ENCODE measurements at places on chromosomes 11 and 22.

DNA sequence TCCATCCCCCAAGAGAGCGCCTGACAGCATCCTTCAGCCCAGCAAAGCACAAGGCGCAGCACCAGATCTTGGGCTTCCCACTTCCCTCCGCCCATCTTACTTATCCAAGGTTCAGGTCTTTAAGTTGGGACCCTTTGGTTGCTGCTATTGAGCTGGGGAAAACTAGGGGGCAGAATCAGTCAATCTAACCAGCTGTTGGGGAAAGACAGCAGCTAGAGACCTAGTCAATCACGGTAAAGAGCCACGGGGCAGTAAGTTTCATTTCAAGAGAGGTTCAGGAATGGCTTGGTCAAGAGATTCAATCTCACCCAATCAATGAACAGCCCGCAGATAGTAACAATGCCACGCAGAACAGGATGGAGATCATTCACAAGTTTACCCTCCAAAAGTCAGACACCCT is 1.7 kb downstream of the ABTB2 start:
- no peak for DNase-seq

- DNase-seq = no peak
Measured at GRCh38 chr11:61923166-61924063, 6.0 kb upstream of the RAB3IL1 start.

GRCh38 chr11:44610186-44610955 is 44.9 kb downstream of the CD82 start:
- DNase-seq = no peak

GRCh38 chr11:71934213-71934612 is 5.4 kb downstream of the RNF121 start:
- DNase-seq = no peak

GRCh38 chr11:102757823-102758549 is 22.4 kb downstream of the MMP10 start:
- DNase-seq = no peak

DNA sequence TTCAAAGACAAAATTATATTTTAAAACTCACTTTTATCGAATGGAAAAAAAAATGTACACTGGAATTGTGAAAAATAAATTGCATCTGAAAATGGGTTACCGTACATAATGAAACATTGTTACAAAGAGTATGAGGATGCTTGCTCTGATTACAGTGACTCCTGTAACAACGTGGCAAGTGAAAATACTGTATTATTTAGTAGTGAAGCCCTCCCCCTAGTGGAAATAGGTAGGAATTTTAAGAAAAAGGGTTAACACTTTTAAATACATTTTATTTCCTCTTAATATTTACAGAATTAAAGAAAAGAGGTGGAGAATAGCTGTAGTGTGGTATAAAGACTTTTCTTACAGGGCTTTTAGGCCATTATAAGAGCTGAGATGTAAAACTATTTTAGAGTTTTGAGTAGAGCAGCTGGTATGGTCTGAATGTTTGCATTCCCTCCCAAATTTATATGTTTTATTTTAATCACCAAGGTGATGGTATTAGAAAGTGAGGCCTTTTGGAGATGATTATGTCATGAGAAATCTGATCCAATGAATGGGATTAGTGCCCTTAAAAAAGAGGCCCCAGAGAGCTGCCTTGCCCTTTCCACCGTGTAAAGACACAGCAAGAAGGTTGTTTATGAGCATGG is 25.2 kb downstream of the FAM76B start:
- no peak for DNase-seq

DNA sequence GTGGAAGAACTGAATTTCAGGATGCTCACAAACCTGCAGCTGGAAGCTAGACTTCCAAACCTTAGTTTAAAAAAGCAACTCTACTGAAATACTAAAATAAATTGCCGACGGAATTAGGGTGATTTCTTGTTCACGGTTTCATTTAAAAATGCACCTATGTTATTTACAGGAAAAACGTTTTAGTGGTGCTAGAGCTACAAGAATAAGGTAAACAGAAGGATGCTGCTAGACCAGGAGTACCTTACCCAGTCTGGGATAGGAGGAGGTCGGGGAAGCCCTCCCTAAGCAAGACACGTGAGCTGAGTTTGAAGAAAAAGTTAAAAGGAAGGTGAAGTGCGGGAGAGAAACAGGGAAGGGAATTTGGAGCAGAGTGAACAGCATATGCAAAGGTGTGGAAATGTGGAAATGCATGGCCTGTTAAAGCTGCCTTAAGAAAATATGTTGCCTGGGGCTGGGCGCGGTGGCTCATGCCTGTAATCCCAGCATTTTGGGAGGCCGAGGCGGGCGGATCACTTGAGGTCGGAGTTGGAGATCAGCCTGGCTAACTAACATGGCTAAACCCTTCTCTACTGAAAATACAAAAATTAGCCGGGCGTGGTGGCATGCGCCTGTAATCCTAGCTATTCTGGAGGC is 1.4 kb upstream of the FTH1 start:
- DNase-seq = no peak

DNA sequence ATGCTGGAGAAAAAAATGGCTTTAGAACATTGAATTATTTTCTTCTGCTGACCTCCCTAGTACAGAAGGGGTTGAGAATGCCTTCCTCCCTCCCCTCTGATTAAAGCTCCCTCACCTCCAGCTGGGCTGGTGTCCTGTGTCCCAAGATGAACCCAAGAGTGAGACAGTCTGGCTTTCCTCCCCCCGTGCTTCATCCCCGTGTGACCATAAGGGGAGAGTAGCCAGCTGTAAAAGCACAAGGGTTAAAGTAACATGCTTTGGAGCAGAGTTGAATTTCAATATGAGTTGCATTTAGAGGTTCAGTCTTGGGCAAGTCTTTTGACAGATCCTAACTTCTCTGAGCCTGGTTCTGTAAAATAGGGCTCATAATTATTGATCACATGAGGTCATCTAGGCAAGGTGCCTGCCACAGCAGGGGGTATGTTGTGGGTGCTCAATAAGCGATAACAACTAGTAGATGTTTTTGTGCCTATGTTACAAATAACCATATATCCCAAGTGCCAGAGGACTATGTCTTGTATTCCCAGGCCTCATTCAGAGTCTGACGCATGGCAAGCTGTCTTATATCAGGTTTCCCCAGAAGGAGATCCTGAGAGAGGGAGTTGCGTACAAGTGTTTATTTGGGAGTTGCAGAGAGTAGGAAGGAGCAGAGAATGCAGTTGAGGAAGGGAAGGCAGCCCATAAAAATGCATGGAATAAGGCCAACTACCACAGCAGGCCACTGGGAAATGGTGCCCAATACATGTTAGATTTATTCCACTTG is 4.1 kb downstream of the PRG2 start:
- no peak for DNase-seq

GRCh38 chr22:28043266-28043665 is 124.2 kb upstream of the PITPNB start:
- no peak for DNase-seq

GRCh38 chr11:87879118-87879517 is 296.1 kb downstream of the RAB38 start:
- DNase-seq = no peak

DNA sequence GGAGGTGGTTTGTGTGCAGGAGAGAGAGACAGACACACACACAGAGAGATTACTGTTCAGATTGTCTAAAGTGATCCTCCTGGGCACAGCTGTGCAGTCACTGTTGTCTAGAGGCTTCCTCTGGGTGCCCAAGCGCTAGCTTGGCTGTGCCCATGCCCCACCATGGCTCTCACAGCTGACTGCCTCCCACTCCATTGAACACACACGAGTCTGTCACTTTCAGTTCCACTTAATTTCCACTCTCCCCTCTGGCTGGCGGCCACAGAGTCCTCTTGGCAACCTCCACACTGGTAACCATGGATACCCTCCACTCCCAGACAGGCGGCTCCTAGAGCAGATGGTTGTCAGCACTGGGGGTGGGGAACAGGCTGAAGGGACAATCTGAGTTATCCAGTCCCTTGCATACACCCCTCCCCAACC is 29.1 kb downstream of the MAP6 start:
- no peak for DNase-seq

DNA sequence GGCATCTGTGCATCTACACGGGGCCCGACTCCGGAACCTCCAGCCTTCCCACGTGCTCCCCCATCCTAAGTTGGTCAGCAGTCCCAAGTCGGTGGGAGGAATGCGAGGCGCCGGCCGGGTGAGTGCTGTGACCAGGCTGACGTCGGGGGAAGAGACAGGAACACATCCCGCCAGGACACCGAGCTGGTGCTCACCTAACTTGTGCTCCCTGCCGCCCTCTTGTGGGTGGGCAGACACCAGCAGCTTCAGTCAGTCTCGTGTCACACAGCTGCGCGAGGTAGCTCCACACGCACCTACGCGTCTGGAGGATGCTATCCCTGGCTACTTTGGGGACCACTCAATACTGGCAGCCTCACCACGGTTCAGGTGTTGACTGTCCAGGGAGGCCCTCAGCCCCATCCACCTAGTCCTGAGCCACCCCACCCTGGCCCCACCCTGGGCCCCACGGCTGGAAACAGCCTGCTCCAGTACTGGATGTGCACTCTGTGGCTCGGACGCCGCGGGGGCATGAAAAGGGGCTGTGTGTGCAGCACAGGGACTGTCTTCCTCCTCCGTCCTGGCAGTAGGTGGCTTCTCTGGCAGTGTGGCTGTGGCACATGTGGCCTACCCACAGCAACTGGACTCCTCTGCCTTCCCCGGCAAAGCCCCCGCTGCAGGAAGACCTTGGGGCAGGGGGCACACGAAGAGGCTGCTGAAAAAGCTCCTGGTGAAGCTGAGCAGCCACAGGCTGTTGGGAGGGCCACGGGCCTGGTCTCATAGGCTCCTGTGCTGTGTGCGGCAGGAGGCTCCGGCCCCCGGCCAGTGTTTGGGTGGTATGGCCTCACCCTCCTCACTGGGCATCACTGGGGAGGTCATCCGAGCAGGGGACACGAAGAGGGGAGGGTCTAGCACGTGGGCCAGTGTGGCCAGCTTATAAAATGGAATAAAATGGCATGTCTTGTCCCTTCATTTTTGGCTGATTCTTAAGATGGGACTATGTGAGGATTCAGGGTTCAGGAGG is 11.2 kb upstream of the BID start:
- peak; percentile 80 for DNase-seq

GRCh38 chr11:86800960-86801272 is 574 bp downstream of the PRSS23 start:
- no peak for DNase-seq

GRCh38 chr11:69318093-69318420 is 24.1 kb downstream of the MYEOV start:
- DNase-seq = no peak

- no peak for DNase-seq
Measured at GRCh38 chr11:101127699-101128570, 1.7 kb downstream of the PGR start.

DNA sequence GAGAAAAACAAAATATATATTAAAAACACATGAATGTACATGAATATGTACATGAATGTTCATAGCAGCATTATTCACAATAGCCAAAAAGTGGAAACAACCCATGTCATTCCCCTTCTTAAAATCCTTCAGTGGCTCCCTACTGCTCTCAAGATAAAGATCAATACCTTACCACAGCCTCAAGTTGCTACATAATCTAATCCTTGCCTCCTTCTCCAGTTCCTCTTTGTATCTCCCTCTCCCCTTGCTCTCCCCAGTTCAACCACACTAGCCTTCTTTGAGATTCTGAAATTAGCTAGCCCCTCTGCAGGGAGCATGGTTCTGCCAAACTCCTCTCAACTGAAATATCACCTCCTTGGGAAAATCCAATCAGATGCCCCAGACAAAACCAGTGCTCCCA is 28.1 kb downstream of the MTMR2 start:
- no peak for DNase-seq

DNA sequence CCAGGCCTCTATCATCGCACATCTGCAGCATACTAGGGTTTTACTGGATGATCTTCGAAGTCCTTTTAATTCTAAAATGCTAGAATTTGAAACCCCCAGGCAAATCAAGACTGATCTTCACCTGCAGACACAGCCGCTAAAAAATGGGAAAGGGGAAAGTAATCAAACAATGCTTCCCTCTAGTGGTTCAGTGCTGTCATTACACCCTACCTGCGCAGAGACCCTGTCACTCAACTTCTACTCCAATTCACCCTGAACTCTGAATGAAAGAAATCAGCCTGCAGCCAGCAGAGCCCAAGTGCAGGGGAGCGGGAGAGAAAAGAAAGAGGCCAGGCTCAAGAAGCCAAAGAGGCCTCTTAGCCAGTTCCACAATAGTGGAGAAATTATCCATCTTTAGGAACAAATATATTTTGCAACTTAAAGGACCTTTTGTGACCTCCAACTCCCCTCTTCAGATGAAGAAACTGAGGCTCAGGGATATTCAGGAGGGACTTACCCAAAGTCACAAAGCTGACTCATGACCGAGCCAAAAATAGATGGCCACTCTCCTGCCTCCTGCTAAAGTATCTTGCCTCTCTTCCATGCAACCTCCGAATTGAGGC is 33.0 kb downstream of the SERGEF start:
- peak; percentile 12 for DNase-seq

DNA sequence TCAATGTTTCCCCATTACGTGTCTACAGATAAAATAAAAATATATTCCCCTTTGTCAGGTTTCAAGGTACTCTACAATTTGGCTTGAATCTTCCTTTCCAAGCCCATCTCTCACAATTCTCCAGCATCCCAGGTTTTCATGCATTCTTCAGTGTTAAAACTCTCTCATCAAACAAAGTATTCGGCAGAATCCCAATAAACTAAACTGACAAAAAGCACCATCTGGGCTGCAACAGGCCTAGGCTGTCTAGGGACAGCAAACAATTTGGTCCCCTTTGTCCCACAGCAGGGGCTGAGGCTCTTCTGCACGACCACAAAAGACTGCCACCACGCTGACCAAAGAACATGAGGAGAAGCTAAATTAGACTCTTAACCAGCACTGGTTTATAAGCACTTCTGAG is 159.4 kb downstream of the CADM1 start:
- no peak for DNase-seq

DNA sequence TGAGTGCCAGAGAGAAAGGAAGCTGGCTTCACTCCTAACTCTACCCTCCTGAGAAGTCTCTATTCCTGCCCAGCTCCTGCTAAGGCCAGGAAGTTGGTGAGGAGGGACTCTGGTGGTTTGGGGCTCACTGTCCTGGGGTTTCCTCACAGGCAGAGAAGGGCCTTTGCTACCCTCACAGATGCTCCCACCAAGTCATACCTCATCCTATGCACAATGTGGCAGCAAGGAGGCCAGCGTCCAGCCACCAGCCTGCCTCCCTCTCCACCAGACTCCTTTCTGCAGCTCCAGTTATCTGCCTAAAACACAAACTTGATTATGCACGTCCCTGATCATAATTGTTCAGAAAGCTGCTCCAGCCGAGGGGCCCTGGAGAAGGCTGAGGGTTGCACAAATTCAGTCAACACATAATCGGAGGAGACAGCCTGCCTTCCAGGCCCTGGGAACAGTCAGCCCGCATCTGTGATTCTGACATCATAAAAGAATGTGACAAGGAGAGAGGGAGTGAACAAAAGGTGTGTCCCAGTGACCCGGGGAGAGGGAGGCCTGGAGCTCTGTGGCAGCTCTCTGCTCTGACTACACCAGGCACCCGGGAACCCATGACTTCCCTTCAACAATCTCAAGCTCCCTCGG is 28.8 kb downstream of the DKK3 start:
- no peak for DNase-seq

- DNase-seq = no peak
Measured at GRCh38 chr11:74490941-74491340, 2.6 kb downstream of the LIPT2 start.

DNA sequence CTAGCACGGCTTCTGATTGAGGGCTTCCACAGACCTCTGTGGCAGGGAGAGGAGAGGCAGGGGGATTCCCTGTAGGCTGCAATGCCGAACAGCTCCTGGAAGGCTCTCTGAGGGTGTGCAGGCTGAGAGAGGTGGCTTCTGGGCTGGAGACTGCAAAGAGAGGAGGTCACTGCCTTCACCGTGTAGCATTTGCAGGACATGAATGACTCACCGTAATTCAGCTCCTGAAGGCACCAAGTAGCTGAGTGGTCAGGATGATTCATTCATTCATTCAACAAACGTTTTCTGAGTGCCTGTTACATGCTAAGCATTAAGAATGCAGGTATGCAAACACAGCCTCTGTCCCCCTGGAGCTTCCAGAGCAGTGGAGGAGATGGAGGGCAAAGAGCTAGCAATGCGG is 18.0 kb upstream of the EIF3D start:
- no peak for DNase-seq

Measured in CD8-positive, alpha-beta T cell (primary cell).